ENCODE measurements at places on chromosomes 2 and 18.
A peak's percentile ranks its signal among the peaks of the same experiment; 100 is the strongest.

- peak; percentile 67 for DNase-seq
Observed at GRCh38 chr2:134327367-134327766, 73.5 kb downstream of the MGAT5 start.

DNA sequence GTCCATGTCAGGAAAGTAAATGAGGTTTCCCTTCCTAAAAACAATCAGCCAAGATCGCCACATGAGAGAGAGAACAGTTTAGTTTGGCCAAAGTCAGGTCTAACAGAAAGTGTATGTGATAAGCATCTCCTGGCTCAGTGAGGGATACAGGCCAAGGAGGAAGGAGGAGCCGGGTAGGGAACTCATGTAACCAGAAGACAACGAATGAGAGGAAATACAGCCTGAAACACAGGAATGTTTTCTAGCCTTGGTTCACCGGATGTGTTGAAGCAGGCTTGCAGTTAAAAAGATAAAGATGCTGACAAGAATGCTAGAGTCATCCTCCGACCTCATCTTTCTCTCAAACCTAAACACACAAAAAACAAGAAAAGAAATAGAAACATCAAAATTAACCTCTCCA lies 283.9 kb upstream of the SIX2 start:
- DNase-seq, result peak; percentile 66

GRCh38 chr2:151437630-151438029 lies 27.9 kb downstream of the RIF1 start:
- peak; percentile 61 for DNase-seq

DNA sequence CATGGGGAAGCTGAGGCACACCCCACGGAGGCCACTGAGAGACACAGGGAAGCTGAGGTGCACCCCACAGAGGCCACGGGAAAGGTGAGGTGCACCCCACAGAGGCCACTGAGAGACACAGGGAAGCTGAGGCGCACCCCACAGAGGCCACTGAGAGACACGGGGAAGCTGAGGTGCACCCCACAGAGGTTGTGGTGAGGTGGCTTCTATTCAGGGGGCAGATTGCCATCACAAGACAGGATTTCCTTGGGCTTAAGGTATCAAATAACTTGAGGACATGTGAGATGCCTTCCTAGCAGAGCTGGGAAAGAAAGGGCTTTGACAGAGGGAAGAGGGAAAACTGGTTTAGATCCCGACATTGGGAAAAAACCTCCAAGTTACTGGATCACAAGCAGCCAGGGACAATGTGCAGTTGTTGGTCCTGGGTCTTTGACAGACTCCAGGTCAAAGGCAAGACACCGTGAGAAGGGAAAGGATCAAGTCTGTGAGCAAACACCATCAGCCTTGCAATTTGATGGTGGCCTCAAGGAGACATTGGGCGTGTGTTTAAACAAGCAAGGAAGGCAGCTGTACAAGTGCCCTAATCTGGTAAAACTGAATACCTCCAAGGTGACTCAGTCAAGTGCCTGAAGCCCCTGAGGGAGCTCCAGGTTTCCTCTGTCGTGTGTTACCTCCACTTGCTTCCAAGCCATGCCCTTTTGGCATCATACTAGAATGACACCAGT lies 133.2 kb upstream of the EPAS1 start:
- peak; percentile 38 for DNase-seq

GRCh38 chr18:26510337-26510736 lies 38.0 kb downstream of the KCTD1 start:
- peak; percentile 7 for DNase-seq

DNA sequence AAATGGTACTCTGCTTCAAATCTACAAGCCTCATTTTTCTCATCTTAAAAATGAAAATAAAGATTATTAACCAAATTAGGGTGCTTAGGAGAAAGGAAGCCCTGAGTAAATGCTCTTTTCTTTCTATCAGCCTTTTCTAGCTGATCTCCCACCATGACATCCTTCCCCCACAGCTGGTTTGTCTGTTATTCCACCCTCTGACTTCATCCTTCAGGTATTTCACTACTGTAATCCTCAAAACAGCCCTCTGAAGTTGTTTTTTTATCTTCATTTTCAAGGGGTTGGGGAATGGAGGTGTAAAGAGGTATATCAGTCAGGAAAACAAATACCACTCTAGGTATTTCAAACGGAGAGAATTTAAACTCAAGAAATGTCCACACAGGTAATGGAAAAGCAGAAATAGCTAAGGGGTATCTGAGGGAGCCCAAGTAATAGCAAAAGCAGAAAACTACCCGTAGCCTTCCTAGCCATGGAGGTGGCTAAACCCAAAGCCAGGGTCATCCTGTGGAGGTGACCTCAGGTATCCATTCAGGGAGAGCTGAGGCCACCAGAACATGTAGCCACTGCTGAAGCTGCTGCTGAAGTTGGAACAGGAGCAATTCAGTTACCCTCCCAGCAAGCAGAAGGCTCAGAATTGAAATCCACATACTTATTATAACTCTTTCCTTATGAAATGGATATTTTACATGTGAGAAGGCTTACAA lies 990.9 kb upstream of the ACVR2A start:
- DNase-seq, result peak; percentile 20

- DNase-seq, result no peak
Observed at GRCh38 chr2:11771971-11772615, 25.7 kb downstream of the LPIN1 start.

DNA sequence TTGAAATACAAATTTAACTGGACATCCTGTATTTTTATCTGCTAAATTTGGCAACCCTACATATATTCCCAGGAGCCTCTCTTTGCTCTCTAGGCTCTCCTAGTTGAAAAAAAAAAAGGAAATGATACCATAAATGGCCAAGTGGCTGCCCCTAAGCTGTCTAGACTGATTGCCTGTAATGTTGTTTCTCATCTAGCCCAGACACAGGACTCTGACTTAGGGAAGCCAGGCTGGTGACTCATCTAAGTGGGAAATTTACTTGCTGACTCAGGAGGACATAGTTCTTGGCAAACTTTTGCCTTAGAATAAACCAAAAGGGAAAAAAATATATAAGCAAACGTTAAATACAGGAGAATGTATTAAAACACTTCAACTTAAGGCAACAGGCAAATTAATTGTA lies 14.6 kb upstream of the ITGAV start:
- peak; percentile 99 for DNase-seq

- DNase-seq, result no peak
Observed at GRCh38 chr2:214987261-214987660, 151.2 kb downstream of the ABCA12 start.
